ENCODE measurements at places on chromosomes 5 and 9.

DNA sequence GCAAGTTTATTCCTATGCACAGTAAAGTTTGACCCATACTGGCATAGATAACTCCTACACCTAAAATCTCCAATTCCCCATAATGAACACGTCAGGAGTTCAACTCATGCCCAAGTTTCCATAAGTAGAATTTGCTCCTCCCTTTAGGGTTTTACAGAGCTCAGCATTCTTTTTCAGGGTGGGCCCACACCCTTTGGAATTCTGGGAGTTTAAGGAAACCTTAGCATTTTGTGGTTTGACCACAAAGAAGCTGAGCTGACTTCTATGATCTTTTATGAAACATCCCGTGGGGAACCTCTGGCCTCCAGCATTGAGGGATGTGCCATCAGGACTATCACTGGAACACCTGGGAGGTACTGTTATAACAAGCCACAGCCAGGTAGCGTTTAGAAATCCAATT, 220.6 kb upstream of the MAP3K1 start:
- DNase-seq, result no peak

- no peak for DNase-seq
Measured at GRCh38 chr5:177382423-177383029, 1.7 kb upstream of the SLC34A1 start.

DNA sequence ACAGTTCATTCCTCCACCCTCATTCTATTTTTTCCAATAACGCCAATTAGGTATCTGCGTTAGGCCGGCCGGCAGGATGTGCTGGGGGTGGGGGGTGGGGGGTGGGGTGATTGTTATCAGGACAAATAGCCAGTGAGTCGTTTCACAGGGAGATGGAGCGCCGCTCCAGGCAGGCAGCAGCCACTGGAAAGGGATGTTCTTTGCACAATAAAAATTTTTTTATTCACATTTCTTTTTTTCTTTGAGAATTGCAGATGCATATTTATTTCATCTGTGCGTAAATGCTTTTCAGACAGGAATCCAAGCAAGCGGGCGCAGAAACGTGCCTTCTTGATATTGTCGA, 4.1 kb downstream of the LMX1B start:
- no peak for DNase-seq

DNA sequence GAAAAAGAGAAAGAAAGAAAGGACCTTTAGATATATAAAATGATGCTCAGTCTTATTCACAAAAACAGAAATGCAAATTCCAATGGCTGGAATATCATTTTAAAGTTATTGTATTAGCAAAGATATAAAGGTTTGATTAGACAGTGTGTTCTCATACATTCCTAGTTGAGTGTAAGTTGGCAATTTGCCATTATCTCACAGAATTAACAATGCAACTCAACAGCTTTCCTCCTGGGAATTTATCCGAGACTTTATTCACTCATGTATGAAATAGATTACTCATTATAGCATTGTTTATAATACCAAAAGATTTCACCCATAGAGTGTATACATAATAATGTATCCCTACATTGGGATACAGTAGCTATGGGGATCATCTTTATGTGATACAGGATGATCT, 27.1 kb upstream of the MLLT3 start:
- no peak for DNase-seq
